ENCODE measurements at places on chromosomes 5 and 9.

DNA sequence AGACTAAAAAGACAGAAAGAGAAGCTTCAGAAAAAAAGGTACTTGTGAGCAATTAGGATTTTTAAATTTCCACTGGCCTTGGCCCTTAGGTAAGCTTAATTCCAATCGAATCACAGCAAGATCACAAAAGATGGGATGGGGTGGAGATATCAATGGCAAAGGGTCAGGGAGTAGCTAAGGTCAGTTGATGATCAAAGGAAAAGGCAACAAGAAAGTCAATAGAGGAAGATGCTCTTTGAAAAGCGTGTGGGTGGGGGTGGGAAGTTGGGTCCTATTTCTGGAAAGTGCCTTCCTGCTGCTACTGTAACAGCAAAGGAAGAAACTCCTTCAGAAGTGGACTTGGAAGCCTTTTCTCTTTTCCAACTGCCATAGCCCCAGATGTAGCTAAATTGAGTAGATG lies 7.3 kb downstream of the C1QTNF3 start:
- DNase-seq: no peak

GRCh38 chr5:129135633-129136032 lies 41.1 kb downstream of the ISOC1 start:
- no peak for DNase-seq

DNA sequence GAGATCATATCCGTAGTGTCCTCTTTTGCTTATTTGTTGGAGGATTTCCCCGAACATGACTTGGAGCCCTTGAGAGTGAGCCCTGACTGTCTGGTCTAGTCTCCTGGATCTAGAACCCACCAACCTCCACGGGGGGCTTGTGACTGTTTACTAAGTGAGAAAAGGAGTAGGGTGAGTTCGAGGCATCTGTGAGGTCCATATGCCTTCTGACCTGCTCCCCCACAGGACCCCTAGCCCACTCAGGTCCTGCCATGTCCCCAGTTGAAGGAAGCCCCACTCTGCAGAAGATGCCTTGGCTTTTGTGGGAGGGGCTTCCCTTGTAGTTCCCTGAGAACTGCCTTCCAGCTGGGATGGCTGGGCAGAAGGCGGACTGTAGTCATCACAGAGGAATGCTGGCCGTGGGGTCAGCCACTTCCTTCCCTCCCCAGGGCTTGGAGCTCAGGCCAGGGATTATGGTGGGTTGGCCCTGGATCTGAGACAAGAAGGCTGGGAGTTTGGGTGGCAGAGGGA lies 7.0 kb upstream of the IRF1 start:
- no peak for DNase-seq

DNA sequence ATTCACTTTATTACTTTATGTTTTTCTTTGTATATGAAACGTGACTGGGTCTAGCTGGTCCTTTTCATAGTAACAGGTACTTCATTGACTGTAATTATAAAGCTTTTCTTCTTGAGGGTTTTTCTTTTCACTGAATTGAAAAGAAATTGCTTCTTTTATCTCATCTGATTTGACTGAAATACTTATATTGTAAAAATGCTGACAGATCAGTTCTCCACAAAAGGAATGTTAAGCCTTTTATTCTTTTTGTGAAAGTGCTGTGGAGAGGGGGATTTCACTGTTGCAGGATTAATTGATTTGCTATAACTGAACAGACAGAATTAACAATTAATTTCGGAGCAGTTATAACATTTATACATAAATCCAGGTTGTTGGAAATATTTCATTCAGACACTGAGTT lies 2043.6 kb upstream of the C9orf72 start:
- no peak for DNase-seq

DNA sequence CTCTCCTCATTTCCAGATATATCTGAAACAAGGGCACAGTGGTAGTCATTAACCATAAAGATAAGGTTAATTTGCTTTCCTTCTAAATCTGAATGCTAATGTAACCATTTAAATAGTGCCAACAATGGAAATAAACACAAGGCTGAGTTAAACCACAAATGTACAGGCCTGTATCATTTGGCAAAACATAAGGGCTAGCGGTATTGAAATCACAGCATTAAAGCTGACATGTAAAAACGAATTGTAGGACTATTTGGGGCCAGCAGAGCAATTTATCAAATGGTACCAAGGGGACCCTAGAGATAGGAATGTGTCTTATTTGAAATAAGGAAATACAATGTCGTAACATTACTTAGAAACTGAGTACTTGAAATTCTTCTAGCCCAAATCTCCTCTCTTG lies 247.5 kb upstream of the RPS23 start:
- no peak for DNase-seq

- no peak for DNase-seq
These were observed 68.2 kb downstream of the NR2F1-AS1 start for GRCh38 chr5:93512799-93513198.

- DNase-seq: no peak
These were observed 62.9 kb downstream of the DENND1A start for GRCh38 chr9:123867034-123867433.

DNA sequence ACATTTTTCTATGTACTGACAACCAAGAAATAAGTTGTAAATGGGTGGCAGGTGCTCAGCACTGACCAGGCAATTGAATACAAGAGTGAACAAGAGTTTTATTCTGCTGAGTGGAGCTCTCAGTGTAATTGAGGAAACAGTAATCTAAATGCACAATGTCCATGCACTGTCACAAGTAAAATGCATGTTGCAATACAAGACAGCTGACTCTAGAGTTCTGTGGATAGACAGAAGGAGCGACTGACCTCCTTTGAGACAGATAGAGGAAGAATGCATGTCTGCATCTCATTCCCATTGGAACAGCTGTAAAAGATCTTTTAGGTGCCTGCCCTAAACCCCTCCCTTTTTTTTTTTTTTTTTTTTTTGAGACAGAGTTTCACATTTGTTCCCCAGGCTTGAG lies 299.0 kb downstream of the FBXL7 start:
- no peak for DNase-seq

DNA sequence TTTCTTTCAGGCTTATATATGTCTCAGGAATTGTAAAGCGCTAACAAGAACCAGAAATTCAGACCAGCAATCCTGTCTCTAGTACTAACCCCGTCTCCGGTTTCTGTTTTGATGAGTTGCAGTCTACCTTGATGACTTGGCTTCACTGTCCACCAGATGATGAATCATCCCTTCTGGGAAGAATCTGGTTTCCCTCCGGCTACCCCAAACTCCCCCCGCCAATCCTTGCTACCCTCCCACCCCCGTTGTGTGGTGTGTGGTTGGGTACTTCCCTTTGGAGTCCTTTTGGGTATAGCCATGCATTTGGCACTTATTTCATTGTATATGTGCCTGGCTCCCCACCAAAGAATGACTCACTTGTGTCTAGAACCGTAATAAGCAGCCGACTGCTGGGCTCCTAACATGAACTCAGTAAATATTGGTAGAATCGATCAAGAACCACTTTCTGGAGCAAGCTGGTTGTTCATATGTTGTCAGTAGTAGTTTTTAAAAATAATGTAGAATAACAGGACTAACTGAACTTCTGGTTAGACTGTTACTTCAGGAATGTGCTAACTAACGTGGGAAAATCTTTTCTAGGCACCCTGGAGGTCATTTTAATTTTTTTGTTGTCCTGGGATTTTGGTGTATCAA lies 8.3 kb upstream of the TGFBI start:
- DNase-seq: no peak

DNA sequence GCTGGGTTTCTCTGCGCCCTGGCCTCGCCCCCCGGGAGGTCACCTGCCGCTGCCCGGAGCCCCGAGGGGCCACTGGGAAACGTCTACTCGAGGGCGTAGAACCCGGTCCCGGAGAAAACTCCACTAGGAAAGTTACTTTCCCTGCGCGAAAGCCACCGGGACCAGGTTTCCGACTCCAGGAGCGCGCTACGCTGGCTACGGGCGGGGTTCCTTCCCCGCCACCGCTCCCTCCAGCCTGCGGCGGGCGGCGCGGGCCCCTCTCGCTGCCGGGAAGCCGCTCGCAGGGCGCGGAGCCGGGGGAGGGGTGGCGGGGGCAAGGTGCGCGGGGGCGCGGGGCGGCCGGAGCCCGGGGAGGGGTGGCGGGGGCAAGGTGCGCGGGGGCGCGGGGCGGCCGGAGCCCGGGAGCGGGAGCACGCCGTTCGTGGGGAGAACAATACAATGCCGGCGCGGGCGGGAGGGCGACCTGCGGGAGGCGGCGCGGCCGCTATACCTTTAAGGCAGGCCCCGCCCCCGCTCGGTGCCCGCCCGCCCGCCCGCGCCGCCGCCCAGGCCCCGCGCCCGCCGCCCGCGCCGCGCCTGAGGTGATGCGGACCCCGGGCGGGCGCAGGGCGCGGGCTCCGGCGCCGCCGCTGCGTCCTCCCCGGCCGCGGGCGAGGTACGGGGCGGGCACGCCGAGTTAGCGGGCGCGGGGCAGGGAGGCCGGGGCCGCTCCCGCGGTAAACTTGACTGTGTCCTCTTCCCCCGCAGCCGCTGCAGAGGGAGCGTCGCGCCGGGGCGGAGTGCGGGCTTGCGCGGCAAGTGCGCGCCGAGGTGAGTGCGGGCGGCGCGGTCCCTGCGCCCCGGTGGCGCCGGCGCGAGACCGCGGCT lies 278.1 kb downstream of the AOPEP start:
- peak; percentile 38 for DNase-seq

DNA sequence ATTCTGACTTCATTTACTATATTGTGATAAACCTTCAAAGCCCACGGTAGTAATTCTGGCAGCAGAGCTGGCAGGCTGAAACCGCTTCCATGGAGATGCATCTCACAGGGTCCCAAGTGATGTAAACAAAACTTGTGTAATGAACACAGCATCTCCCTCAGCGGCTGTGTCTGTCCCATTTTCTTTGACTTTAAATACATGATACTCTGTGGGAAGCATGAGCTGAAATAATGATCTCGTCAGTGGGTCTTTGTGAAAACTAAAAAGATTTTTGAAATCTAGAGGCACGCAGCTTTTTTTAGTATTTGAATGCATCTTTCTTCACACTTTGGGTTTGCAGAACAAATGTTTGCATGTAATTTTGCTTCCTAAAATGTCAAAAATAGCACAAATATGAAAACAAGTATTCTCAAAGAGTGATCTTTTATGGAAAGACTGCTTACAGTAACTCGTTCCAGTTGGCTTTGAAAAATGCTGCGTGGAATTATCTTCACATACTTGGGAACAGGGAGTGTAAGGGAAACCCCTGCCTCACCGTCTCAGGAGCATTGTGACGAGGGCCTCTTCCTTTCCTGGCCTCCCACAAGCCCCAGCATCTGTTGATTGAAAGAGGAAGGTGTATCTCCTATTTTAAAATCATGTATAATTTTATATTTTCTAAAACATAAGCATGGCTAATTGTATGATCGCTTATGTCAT lies 18.1 kb upstream of the LPCAT1 start:
- no peak for DNase-seq

DNA sequence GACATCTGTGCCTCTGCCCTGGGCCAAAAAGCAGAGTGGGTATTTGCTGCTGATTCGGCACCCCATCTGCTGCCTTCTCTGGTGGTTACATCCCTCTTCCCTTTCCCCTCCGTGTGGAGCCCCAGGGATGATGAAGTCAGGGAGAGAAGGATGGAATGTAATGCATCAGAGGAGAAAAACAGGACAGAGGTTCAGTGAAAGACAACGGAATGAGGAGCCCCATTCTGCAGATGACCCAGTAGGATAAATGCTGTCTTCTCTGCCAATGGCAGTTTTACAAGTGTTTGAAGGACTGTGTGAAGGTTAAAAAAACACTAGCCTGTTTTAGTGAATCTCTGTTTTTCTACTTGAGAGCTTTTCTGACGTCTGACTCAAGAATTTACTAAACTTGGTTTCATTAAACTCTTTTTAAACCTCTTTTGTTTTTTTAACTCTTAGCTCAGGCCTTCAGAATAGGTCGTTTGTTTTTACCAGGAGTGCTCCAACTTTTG lies 86.3 kb downstream of the NLN start:
- DNase-seq: no peak

DNA sequence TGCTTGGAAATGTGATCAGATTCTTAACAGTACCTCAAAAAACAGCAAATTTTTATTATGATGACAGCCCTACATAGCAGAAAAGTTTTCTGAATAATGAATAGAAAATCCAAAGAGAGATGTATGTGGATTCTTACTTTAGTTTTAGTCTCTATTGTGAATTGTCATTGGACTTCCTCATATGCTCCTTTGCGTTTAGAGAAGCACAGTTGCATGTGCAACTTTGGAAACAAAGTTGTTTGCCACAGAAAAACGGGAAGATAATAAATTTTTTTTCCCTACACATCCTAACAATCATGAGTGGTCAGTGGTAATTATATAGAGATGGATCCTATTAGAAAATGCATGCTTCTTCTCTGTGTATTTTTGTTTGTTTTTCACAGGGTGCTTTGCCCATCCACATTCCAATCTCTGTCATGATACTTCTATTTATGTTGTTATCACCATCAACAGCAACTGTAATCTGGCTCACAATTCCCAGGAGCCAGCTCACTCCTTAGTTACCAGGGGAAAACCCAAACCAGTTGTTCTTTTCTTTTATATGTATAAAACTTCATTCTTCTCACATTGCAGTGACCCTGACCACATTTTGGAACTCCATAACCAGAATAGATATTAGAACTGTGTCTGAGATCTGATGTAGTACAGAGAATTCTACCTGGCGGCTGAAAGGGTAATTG lies 118.7 kb downstream of the NDUFS4 start:
- DNase-seq: no peak

DNA sequence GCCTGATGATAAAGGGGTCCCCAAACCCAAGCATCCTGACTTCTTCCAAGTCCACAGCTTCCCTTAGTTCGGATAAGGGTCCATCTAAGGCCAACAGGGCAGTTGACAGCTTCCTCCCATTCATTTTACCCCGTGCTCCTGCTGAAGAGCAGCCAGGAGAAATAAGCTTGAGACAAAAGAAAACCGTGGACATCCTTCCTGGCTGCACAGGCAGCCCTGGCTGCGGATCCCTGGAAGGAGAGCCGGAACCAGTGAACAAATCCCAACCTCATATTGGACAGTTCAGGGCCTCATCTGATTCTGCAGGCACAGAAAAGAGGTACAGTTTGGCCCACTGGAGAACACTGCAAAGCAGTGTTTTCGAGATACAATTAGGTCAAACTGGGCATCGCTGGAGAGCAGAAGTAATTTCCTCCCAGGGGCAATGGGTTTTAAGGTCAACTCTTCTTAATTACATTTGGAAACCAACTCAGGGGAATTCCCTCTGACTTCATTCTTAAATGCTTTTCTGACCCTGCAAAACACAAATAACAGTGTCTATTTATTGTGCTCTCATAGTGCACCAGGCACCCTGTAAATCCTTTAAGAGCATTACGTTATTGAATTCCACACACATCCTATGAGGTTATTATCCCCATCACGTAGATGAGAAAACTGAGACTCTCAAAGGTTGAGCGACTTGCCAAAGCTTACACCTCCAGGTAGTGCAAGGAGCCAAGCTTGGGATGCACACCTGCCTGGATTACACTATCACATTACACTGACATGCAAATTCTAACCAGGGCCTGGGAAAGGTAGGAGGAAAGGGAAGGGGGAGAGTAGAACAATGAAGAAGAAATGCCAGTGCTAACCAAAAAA lies 21.2 kb downstream of the ADAM19 start:
- DNase-seq: no peak

DNA sequence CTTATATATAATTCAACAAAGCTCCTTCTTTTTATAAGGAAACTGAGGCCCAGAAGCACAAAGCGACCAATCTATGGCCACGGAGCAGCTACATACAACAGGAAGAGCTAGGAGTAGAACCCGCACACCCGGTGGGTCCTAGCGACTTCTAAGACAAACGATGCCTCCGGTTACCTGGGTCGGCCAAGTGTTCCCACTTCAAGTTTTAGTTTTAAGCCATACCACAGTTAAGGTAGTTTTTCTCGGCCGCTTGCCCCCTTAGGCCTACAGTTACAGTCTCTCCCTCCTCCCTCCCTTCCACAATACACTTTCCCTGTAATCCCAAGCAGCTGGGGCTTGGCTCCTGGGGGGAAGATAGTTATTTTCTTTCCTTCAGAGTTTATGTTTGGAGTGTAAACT lies 533 bp downstream of the SREK1IP1 start:
- DNase-seq: peak; percentile 2

Measured in stimulated activated CD4-positive, alpha-beta T cell treated with anti-CD3 and anti-CD28 coated beads, Interleukin-12 subunit alpha, Interleukin-12 subunit beta, amount 100 ng/mL, for 4 hours (primary cell).